ENCODE measurements at places on chromosomes 11 and 22. TPM values are rescaled to one million over a fixed set of nuclear protein-coding genes. Genes with fewer than 3 reads are reported as not detected.

DNA sequence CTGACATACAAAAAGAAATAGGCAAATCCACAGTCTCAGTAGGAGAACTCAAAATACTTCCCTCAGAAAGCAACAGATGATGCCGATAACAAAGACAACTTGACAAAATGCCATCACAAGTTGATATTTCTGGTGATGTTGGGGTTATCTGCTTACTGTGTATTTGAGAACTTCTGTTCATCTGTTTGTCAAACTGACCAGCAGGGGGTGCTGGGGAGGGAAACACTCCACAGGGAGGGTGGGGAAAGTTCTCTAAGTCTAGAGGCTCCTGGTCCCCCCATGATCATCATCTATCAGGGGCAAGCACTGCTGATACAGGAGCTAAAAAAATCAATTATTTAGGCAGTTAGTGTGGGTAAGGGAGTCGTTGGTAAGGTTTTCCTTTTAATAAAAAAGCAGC lies 19.2 kb downstream of the GLYATL1 start:
- no peaks in the 10 kb centered on the region for H3K36me3 ChIP-seq
- no peak for DNase-seq
- no peaks in the 10 kb centered on the region for H3K4me1 ChIP-seq

GRCh38 chr11:63583357-63583677 lies 20.1 kb upstream of the PLAAT2 start:
- no peaks in the 10 kb centered on the region for H3K27me3 ChIP-seq
- H3K36me3 ChIP-seq, result no peaks in the 10 kb centered on the region
- DNase-seq, result no peak
- H3K27ac ChIP-seq, result no peak overlapping the region
- no peak overlapping the region for H3K4me3 ChIP-seq

- DNase-seq, result no peak
- H3K4me3 ChIP-seq, result no peak overlapping the region
- H3K27me3 ChIP-seq, result peaks cover 4% of the 10 kb centered on the region
- no peaks in the 10 kb centered on the region for H3K4me1 ChIP-seq
- no peaks in the 10 kb centered on the region for H3K36me3 ChIP-seq
Observed at GRCh38 chr22:27274770-27275449, 526.6 kb downstream of the MN1 start.

DNA sequence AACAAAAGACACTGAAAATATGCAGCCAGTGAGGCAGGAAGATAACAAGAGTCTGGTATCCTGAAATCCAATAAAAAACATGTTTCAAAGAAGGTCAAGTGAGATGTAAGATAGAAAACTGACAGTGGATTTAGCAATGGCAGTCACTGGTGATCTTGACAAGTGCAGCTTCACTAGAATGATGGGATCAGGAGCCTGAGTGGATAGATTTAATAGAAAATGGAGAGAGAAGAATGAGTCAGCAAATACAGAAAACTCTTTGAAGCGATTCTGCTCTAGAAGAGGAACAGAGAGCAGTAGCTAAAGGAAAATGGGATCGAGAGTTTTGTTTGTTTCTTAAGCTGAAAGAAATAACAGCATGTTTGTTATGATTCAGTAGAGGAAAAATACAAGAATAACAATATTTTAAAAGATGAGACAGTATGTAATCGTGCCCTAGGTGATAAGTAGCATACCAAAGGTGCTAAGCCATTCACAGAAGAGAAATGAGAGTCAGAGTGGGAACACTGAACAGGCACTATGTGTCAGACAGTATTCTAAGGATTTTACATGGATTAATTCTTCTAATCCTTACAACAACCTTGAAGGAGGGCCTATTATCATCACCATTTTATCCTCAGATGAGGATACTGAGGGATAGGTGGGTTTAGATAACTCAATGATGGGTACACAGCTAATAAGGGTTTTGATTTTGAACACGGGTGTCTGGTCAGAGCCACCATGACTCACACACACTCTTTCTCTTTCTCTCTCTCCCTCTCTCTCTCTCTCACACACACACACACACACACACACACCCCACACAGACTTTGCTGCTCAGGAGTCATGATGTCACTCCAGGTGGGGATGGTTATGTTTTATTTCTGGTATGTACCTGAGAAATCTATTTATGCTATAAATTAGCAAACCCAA lies 36.3 kb downstream of the MRE11 start:
- DNase-seq, result no peak
- H3K36me3 ChIP-seq, result peaks cover 30% of the 10 kb centered on the region
- H3K4me1 ChIP-seq, result no peaks in the 10 kb centered on the region
- no peak overlapping the region for H3K27ac ChIP-seq

DNA sequence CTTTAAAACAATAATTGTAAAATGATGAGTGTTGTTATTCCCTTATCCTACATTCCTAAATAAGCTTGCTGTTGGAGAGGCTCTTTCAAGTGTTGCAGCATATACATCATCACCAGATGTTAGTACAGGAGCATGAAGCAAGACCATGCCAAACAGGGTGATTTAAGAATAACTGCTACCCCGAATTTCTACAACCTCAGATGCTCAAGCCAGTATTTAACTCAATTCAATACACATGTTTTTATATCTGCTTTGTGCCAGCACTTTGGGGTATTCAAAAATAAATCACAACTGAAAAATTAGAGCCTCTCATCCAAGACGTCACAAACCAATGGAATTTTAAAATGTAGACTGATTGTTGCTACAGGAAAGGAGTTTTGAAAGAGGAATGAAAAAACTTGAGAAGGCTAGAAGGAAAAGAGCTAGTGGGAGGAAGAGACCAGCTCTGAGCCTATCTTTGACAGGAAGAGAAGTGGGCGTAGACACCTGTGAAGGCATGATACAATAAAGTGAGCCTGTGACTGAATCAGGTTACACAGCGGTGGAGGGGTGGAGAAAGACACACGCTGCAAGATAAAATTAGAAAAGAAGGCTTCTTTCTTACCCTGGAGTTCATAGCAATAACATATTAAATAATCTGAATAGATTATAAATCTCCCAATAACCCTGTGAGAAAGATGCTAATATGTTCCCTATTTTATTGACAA lies 95.8 kb downstream of the DLG2 start:
- DNase-seq, result no peak
- H3K27me3 ChIP-seq, result no peaks in the 10 kb centered on the region
- no peaks in the 10 kb centered on the region for H3K4me1 ChIP-seq
- no peaks in the 10 kb centered on the region for H3K36me3 ChIP-seq
- no peak overlapping the region for H3K4me3 ChIP-seq

- peaks cover 42% of the 10 kb centered on the region for H3K4me1 ChIP-seq
- H3K27me3 ChIP-seq, result peaks cover 33% of the 10 kb centered on the region
- H3K36me3 ChIP-seq, result no peaks in the 10 kb centered on the region
- no peak within 1 kb of the TSS for H3K27ac ChIP-seq
Observed at GRCh38 chr11:57460022-57460757, at the start of gene RTN4RL2. Gene RTN4RL2, plus strand, starts transcription at chr11:57460528. Its CDS starts 338 bp downstream, at chr11:57460866.

DNA sequence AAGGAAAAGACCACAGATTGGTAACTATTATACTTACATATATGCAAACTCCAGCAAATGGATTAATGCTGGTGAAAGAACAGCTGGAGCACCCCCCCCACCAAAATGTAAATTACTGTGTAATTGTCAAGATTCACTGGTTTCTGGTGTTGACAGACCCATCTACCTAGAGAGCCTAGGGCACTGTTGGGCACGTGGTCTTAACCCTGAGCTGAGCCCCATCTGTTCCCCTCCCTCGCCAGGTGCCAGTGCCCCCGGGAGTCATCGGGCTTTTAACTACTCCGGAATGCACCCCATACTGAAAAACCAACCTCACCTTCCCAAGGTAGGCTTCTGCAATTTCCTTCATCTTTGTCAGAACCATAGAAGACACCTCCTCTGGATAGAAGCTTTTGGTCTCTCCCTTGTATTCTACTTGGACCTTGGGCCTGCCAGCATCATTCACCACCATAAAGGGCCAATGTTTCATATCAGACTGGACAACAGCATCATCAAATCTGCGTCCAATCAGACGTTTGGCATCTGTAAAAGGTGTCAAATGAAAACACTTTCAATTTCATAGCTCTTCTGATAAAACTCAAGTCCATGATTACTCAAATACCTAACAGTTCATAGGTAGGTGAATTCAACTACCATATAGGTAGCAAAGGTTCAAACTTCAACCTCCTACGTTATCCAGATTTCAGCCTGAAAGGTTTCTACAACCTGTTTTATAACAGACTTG lies 1.5 kb downstream of the HSPA8 start:
- H3K27me3 ChIP-seq, result no peaks in the 10 kb centered on the region
- H3K27ac ChIP-seq, result peak overlapping the region; percentile 100
- no peak for DNase-seq

GRCh38 chr22:16717699-16718558 lies 107.3 kb downstream of the XKR3 start:
- no peak overlapping the region for H3K27ac ChIP-seq
- DNase-seq, result no peak
- H3K27me3 ChIP-seq, result no peaks in the 10 kb centered on the region

DNA sequence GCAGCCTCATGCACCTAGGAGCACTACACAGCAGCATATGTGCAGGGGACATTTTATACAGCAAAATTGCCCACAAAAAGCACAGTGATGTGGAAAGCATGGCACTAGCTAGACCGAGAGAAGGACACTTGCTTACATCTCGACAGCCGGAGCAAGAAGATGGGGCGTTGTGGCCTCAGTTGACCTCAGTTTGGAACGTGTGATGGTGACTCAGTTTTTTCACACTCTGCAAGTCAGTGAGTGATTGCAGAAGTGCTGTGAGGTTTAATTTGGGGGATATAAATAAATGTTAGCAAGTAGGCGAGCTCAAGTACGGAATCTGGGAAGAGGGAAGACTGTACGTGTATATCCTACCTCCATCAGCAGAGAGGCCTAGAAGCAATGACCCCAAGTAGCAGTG lies 23.3 kb downstream of the LRP5 start:
- peaks cover 49% of the 10 kb centered on the region for H3K4me1 ChIP-seq
- H3K27ac ChIP-seq, result no peak overlapping the region
- H3K4me3 ChIP-seq, result no peak overlapping the region
- DNase-seq, result no peak
- H3K36me3 ChIP-seq, result no peaks in the 10 kb centered on the region

DNA sequence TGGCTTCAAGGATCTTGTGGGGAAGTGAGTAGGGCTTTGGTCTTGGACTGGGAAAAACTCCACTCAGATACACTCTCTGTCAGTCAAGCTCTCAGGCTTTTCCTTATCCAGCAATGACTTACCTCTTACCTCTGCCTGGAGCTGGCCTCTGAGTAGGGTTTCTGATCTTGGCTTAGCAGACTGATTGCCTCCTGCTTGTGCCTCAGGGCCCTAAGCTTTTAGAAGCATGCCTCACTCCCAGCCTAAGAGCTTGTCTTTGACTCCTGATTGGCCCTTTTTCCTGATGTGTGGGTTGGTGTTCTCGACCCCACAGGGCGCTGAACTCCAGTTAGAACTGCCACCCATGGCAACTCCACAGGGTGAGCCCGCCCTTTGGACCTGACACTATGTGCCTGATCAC lies 275.0 kb downstream of the ST3GAL4 start:
- no peaks in the 10 kb centered on the region for H3K4me1 ChIP-seq
- H3K27ac ChIP-seq, result no peak overlapping the region
- no peaks in the 10 kb centered on the region for H3K36me3 ChIP-seq

- no peak overlapping the region for H3K4me3 ChIP-seq
- peak; percentile 51 for DNase-seq
- no peaks in the 10 kb centered on the region for H3K27me3 ChIP-seq
- H3K4me1 ChIP-seq, result peaks cover 71% of the 10 kb centered on the region
- H3K36me3 ChIP-seq, result no peaks in the 10 kb centered on the region
Observed at GRCh38 chr11:114180301-114181055, 115.7 kb upstream of the NNMT start.

DNA sequence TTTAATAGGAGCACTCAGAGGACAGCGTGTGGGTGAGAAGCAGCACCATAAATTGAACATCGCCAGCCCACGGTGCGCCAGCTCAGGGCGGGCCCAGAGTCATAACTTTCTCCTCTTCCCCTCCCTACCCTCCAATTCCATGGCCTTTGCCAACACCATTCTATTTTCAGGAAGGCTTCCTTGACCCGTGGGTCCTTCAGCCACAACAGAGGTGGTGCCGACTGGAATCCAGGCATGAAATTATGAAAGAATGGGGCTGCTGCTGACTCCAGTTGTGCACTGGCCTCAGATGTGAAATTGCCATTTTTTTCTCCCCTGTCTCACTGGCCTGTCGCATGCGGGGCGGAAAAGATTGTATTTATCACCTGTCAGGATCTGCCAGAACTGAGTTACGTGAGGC lies 345.9 kb downstream of the MIAT start:
- no peak overlapping the region for H3K4me3 ChIP-seq
- no peaks in the 10 kb centered on the region for H3K27me3 ChIP-seq
- no peak overlapping the region for H3K27ac ChIP-seq
- no peaks in the 10 kb centered on the region for H3K36me3 ChIP-seq
- DNase-seq, result no peak

GRCh38 chr11:45280449-45280848 lies 5.7 kb downstream of the SYT13 start:
- no peaks in the 10 kb centered on the region for H3K36me3 ChIP-seq
- no peak overlapping the region for H3K27ac ChIP-seq
- peaks cover 23% of the 10 kb centered on the region for H3K27me3 ChIP-seq
- DNase-seq, result peak; percentile 24

- no peaks in the 10 kb centered on the region for H3K4me1 ChIP-seq
- H3K36me3 ChIP-seq, result no peaks in the 10 kb centered on the region
- no peak overlapping the region for H3K4me3 ChIP-seq
- no peak overlapping the region for H3K27ac ChIP-seq
Observed at GRCh38 chr11:47109051-47109726, 67.5 kb downstream of the ARFGAP2 start.

DNA sequence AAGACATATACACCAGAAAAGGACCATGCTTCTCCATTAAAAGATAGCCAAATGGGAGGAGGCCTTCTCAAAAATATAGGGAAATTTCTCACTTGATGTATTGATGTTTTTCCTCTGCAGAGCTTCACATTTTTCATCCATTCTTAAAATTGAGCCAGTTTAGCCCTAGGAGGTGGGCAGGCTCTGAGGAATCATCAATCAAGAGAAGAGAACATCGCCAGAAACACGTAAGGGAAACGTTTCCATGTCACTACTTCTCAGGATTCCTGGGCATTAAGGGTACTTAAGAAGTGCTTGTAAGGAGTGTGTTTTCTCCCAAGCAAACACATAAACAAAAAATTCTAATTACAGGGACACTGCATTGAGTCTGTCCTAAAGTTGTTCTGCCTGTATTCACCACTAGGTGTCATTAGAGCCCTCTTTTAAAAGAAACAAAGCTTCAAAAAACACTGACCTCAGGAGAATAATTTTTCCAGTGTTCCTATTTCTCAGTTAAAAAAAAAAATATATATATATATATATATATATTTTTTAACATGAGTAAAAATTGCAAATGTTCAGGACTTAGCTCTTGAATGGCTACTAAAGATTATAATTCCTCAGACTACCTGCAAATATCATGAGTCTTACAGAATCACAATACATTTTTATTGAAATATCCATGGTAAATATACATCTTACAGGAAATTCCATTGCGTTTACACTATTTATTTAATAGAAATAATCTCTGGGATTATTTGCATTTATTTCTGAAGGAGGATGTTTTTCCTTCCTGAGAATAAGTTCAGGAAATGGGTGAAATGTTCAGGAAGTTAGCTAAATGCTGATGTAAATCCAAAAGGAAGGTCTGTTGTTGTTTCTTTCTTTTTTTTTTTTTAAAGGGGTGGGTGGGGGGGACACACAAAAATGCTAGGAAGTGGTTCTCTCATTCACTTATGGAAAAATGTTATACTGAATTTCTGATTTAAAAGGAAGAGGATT lies 16.0 kb downstream of the FZD4 start:
- no peak overlapping the region for H3K27ac ChIP-seq
- H3K27me3 ChIP-seq, result no peaks in the 10 kb centered on the region
- H3K4me3 ChIP-seq, result no peak overlapping the region
- no peak for DNase-seq
- no peaks in the 10 kb centered on the region for H3K4me1 ChIP-seq

Gene CFAP300
- not detected for total RNA-seq

Gene PC
- 5.1 TPM for total RNA-seq

Gene BRSK2
- total RNA-seq, result 0.55 TPM

Gene C11orf21
- total RNA-seq, result 71.7 TPM

Gene UEVLD
- total RNA-seq, result 1.5 TPM

Measured in CD4-positive, alpha-beta T cell (primary cell).